ENCODE measurements at places on chromosomes 7 and 10.

DNA sequence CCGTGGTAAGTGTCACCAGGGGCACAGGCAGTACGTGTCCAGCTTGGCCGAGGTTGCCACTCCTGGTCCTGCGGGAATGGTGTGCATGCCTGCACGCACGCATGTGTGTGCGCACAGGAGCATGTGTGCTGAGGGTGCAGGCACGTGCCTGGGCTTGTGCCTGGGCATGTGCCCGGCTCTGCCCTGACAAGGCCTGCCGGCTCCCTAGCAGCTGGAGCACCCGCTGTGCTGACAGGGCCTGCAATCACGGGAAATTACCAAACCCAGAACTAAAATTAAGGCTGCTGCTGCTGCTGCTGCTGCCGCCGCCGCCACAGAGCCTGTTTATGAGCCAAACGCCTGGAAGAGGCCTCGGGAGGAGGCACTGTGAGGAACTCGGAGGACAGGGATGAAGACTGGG lies 28.7 kb downstream of the GHRHR start:
- peaks cover 6% of the 10 kb centered on the region for H3K4me1 ChIP-seq
- no peaks in the 10 kb centered on the region for H3K27me3 ChIP-seq
- no peak overlapping the region for H3K27ac ChIP-seq
- no peaks in the 10 kb centered on the region for H3K36me3 ChIP-seq

GRCh38 chr7:106001886-106002285 lies 38.8 kb downstream of the CDHR3 start:
- H3K36me3 ChIP-seq: no peaks in the 10 kb centered on the region
- H3K27ac ChIP-seq: no peak overlapping the region
- DNase-seq: no peak
- H3K4me3 ChIP-seq: no peak overlapping the region
- no peaks in the 10 kb centered on the region for H3K4me1 ChIP-seq

- no peak within 1 kb of the TSS for H3K27ac ChIP-seq
- DNase-seq: peak; percentile 10
- no peaks in the 10 kb centered on the region for H3K36me3 ChIP-seq
Observed at GRCh38 chr10:11823122-11823988, at the start of gene PROSER2. PROSER2 (plus strand) TSS chr10:11823356; CDS start chr10:11852078, 28,722 bp downstream.

DNA sequence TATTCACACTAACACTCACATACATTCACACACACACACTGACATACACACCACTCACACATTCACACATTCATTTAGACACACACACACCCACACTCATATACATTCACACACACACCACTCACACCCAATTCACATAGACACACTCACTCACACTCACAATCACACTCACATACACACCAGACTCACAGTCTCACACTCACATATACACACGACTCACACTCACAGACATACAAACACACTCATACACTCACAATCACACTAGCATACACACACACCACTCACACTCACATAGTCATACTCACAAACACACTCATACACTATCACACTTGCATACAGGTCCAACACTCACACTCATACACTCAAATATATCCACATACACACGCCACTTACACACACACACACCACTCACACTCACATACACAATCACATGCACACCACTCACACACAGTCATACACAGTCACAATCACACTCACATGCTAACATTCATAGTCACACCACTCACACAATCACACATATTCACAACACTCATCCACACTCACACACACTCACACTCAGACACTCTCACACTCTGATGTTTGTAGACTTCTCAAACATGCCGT lies 312.6 kb downstream of the SFMBT2 start:
- H3K27ac ChIP-seq: no peak overlapping the region
- H3K4me3 ChIP-seq: no peak overlapping the region
- no peak for DNase-seq
- H3K4me1 ChIP-seq: no peaks in the 10 kb centered on the region

GRCh38 chr10:5659702-5660528 lies 6.5 kb downstream of the ASB13 start:
- no peak overlapping the region for H3K27ac ChIP-seq
- no peaks in the 10 kb centered on the region for H3K36me3 ChIP-seq
- no peak overlapping the region for H3K4me3 ChIP-seq
- H3K27me3 ChIP-seq: no peaks in the 10 kb centered on the region

DNA sequence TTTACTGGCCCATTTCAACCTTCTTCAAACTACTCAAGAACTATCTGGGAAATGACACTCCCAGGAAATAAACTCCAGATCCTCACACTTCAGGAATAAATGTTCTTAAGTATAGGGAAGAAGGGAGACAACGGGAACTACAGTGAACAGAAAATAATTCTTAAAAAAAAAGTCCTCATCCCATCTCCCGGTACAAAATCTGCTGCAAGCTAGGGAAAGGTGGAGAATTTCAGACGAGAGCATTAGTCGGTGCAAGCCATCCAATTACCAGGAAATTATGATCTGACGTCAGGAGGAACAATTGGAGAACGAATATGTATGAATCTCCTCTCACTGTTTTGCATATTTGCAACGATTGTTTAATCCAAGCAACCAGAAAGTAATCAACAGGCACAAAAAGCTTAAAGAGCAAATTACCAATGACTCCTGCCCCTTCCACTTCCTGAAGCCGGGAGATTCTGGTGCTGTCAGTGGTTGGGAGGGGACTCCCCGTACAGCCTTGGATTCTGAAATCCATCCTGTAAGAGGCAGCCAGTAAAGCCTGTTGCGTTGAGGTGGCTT lies 15.1 kb upstream of the GATA3 start:
- H3K4me3 ChIP-seq: no peak overlapping the region
- DNase-seq: no peak
- no peak overlapping the region for H3K27ac ChIP-seq
- no peaks in the 10 kb centered on the region for H3K36me3 ChIP-seq
- H3K27me3 ChIP-seq: peaks cover 24% of the 10 kb centered on the region

DNA sequence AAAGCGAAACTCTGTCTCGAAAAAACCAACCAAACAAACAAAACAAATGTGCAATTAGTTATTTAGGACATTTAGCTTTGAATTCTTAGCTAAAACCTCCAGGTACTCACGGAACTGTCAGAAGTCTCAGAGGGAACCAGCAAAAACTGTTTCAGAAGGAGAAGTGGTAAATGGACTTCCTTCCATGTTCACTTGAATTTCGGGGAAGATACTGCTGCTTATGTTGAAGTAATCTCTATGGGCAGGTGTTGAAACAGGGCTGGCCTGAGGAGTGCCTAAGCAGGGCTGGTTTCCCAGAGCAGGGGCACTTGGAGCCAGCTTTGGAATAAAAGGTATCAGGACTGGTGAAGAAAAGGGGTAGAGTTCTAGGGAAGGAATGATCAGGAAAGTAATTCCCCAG lies 2.4 kb upstream of the EXOC6 start:
- no peaks in the 10 kb centered on the region for H3K36me3 ChIP-seq
- peaks cover 9% of the 10 kb centered on the region for H3K4me1 ChIP-seq
- H3K27me3 ChIP-seq: no peaks in the 10 kb centered on the region
- no peak for DNase-seq
- no peak overlapping the region for H3K4me3 ChIP-seq

- no peaks in the 10 kb centered on the region for H3K27me3 ChIP-seq
- no peaks in the 10 kb centered on the region for H3K36me3 ChIP-seq
- no peaks in the 10 kb centered on the region for H3K4me1 ChIP-seq
Observed at GRCh38 chr10:89431977-89432376, 17.6 kb downstream of the IFIT5 start.

DNA sequence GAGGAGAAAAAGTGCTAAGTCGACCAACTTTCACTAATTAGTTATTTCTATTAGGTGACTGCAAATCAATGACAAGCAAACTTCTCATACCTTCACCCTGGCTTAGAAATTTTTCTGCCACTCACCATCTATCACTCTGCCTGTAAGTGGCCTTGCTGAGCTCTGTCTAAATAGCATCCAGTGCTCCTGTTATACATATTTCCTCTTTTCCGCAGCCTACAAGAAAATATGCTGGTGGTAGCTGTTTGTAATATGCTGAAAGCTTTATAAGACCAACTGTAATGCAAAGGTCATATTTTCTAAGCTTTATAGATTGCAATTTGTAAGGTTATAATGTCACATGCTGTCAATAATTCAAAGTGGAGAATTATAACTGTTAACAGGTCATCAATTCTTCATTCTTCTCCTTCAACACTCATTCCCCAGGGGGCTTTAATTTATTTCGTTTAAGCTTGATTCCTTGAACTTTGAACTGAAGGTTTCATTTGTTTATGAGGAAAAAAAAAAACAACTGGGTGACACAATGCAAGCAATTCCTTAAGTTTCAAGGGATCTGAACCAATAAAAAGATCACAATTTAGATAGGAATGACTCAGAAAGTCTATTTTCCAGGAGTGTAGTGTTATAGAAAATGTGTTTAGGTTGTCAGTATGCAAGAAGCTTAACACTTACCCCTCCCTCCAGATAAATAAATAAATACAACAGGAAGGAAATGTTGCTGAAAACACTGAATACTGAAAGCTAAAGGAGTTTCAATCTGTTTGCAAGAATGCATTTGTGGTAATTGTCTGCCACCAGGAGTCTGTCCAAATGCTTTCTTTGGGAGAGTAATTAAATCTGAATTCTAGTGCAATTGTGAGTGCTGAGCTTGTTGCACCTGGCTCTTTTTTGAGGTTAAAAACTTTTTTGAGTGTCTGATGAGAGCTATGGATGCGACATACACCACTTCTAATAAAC lies 183.7 kb downstream of the SORCS1 start:
- H3K27me3 ChIP-seq: no peaks in the 10 kb centered on the region
- H3K4me1 ChIP-seq: no peaks in the 10 kb centered on the region
- H3K4me3 ChIP-seq: no peak overlapping the region

DNA sequence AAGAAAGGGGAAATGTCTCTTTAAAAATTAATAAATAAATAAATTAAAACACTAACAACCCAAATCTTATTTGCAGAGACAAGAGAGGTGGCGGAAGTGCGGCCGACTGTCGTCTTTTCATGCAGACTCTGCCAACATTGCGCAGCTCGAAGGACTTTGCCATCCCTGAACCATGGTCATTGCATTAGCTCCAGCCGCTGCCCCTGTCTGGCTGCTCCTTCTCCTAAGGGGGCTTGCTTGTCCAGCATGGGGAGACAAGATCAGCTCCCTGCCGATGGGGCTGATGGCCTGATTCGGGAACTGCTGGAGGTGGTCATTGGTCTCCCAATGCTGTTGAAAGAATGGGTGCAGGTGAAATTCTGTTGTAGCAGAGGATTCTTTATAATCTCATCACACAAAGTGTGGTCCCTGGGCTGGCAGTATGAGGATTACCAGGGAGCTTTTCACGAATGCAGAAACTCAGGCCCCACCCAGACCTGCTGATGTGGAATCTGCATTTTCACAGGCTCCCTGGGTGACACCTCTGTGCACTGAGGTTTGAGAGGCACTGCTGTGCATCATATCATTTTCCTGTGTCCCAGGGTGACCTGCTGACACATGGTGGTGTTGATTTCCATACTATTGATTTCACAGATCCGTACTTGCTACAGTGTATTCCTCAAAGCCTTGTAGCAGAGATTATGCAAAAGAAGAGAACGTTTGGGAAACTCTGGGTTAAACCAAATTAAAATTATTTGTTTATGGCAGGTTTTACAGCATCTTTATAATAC lies 172.4 kb upstream of the ZMIZ1 start:
- no peaks in the 10 kb centered on the region for H3K27me3 ChIP-seq
- no peak overlapping the region for H3K4me3 ChIP-seq

GRCh38 chr10:6013413-6014192 lies 36.3 kb upstream of the IL15RA start:
- peak overlapping the region; percentile 87 for H3K27ac ChIP-seq
- H3K4me1 ChIP-seq: peaks cover 6% of the 10 kb centered on the region

DNA sequence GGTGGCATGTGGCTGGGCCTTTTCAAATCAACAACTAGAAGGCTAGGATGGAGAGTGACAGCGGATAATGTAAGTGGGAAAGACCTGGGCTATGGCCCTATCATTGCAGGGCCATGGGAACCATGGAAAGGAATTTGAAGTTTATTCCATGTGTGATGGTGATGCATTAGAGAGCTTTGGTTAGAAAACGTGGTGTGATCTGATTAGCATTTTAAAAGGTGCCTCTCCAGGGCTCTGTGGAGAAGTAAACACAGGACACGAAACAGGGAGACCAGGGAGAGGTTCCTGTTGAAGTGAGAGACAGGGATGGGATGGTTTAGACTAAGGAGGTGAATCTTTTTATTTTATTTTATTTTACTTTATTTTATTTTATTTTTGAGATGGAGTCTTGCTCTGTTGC lies 749.5 kb downstream of the GATA3 start:
- no peaks in the 10 kb centered on the region for H3K36me3 ChIP-seq
- no peak overlapping the region for H3K4me3 ChIP-seq
- no peak overlapping the region for H3K27ac ChIP-seq
- H3K4me1 ChIP-seq: no peaks in the 10 kb centered on the region

DNA sequence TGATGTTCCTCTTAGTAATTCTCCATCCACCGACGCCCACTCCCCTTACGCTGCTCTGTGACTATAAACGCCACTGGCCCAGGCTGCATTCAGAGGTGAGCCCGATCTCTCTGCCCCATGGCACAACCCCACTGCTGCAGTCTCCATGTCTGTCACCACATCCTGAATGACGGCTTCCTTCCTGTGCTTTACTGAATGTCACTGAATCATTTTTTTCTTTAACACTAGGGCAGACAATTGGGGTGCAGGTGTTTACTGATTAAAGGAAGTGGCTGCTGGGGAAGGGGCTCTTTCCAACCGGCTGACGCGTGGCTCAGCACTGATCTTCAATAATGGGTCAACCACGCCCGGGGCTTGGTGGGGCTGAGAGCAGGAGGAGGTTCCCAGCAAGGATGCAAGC lies 208.3 kb downstream of the USP6NL start:
- peaks cover 63% of the 10 kb centered on the region for H3K4me1 ChIP-seq

GRCh38 chr10:78515873-78516153 lies 482.1 kb downstream of the RPS24 start:
- no peaks in the 10 kb centered on the region for H3K27me3 ChIP-seq
- H3K36me3 ChIP-seq: no peaks in the 10 kb centered on the region
- no peak overlapping the region for H3K27ac ChIP-seq
- H3K4me3 ChIP-seq: no peak overlapping the region

DNA sequence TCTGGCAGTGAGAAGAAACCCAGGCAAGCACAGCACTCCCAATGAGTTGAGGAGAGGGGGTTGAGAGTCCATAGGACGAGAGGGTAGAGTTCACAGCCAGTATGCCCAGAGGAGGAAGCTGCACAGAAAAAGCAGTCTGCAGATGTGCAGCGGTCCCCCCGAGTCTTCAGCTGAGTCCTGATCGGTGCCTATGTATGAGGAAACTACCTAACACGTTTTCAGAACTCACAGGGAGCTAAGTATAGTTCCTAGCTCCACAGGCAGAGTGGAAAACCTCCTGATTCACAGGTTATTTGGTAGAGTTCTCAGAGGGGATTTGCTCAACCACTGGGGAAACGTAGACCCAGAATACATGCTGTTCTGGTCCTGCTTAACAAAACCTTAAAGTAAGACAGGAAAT lies 271.3 kb upstream of the CNTNAP2 start:
- no peak overlapping the region for H3K27ac ChIP-seq
- no peaks in the 10 kb centered on the region for H3K36me3 ChIP-seq
- no peaks in the 10 kb centered on the region for H3K4me1 ChIP-seq
- no peaks in the 10 kb centered on the region for H3K27me3 ChIP-seq

DNA sequence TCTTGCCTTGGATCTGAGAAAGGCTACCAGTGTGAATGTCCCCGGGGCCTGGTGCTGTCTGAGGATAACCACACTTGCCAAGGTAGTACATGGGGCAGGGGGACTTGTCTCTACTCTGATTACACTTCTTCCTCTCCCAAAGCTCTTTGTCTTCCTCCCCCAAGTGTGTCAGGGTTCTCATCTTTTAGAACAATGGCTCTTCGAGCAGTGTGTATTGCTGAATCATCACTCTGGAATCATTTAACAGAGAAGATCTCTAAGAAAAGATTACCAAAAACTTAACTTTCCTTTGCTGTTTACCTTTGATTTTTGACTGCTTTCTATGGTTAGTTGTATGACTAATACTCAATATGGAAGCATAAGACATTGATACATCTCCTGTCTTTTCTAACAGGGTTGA lies 18.2 kb downstream of the OIT3 start:
- no peak for DNase-seq
- peaks cover 4% of the 10 kb centered on the region for H3K27me3 ChIP-seq
- H3K4me3 ChIP-seq: no peak overlapping the region

Data from T-cell (primary cell).